IMR-90 (cell line): ENCODE measurements at places on chromosomes 4 and X.

GRCh38 chr4:184163813-184164212 is 53.9 kb downstream of the ENPP6 start:
- peak; percentile 6 for DNase-seq

DNA sequence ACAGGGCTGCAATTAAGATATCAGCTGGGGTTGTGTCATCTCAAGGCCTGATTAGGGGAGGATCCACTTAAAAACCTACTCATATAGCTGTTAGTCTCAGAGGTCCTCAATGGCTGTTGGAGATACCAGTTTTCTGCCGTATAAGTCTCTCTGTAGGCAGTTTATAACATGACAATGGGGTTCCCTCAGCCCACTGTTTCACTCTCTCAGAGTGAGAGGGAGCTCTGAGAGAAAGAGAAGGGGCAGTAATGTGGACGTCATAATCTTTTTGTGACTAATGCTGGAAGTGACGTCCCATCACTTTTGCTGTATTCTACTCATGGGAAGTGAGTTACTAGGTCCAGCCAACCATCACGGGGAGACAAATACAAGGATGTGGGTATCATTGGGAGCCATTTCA is 70.3 kb downstream of the STIM2 start:
- no peak for DNase-seq

GRCh38 chr4:135601351-135601750 is 1399.8 kb upstream of the PABPC4L start:
- no peak for DNase-seq

GRCh38 chr4:84939113-84939512 is 27.4 kb downstream of the WDFY3 start:
- no peak for DNase-seq

DNA sequence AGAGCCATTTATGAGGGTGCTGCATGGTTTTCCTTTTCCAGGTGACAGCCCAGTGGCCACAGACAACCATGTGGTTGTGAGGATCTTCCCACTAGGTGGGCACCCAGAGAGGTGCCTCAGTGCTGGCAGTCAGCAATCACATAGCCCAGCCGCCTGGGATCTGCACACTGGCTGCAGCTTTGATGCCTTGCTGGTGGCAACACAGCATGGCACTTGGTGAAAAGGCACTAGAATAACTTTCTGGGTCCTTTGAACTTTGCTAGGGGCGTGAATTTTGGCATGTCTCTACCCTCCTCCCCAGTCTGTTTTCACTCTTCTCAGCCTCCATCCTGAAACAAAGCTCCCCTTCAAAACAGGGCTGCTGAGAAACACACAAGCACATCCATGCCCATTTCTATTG is 108.8 kb upstream of the RPL34 start:
- DNase-seq: no peak

- DNase-seq: no peak
Measured at GRCh38 chr4:172356016-172356415, 542.8 kb downstream of the GALNTL6 start.

- no peak for DNase-seq
Measured at GRCh38 chrX:79325263-79325958, 41.7 kb downstream of the ITM2A start.
